ENCODE measurements at places on chromosomes 11 and 22.

DNA sequence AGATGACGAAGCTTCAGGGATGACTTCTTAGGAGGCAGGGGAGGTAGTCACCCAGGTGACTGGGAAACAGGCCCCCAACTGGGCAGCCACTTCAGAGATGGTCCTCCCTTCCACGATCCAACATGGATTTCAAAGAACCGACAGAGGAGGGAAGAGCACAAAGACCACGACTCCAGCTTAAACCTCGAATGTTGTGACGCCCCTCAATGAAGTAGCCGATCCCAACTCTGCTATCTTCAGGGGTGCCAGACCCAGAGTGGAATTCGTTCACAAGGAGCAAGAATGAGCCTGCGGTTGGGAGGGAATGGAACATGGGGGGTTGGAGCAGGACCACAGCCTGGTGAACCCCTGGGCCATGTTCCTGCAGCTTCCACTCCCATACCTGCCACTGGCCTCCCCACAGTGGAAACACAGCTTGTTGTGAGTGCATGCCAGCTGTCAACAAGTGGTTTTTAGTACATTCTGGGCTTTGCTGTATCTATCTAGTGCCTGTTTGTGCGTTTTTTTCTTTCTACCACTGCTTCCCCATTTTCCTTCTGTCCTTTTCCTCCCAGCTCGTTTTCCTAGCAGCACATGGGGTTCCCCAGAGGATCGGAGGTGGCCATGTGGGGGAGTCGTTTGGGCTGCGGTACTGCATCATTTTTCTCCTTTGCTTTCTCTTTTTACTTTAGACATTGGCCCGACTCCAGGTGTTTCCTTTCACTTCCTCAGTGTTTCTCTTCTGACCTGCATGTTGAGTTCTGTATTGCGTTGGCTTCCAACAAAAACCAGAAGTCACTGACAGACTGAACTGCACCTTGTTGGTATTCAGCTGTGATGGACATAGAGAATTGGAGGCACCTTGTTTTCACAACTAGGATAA, 65.8 kb downstream of the MORC2 start:
- no peak for DNase-seq

- DNase-seq: no peak
These were observed 205.6 kb downstream of the DDX10 start for GRCh38 chr11:108870373-108871020.

DNA sequence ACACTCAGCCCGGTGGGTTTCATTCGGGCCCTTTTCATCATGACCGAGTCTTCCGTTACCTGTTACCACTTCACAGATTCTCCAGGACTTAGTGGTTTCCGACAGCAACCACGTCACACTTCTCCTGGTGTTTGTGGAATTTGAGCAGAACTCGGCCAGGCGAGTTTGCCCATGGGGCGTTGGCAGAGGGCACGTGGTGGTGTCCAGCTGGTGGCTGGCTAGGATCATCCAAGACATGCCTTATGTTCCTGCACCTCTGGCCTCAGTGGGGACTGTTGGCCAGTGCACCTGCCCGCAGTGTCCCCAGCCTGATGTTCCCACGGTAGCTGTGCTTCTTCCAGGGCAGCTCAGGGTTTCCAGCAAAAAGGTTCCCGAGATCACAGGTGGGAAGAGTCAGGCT, 87.3 kb downstream of the ARHGAP8 start:
- DNase-seq: no peak

- DNase-seq: no peak
These were observed 4.0 kb downstream of the CARNS1 start for GRCh38 chr11:67419325-67420049.

DNA sequence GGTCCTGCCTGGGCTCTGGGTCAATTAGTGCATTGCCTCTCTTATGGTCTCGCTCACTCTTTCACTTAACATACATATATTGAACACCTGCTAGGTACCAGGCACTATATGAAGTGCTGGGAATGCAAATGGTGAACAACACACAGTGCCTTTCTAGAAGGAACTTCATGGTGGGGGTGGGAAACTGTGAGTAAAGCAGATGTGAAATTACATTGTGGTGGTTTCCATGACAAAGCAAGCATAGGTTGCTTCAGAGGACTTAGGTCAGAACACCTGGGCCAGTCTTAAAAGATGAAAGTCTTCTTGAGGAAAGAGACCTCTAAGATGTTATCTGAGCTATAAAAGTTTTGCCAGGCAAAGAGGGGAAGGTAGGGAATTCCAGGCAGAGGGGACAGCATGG, 231.3 kb downstream of the BUD13 start:
- no peak for DNase-seq

DNA sequence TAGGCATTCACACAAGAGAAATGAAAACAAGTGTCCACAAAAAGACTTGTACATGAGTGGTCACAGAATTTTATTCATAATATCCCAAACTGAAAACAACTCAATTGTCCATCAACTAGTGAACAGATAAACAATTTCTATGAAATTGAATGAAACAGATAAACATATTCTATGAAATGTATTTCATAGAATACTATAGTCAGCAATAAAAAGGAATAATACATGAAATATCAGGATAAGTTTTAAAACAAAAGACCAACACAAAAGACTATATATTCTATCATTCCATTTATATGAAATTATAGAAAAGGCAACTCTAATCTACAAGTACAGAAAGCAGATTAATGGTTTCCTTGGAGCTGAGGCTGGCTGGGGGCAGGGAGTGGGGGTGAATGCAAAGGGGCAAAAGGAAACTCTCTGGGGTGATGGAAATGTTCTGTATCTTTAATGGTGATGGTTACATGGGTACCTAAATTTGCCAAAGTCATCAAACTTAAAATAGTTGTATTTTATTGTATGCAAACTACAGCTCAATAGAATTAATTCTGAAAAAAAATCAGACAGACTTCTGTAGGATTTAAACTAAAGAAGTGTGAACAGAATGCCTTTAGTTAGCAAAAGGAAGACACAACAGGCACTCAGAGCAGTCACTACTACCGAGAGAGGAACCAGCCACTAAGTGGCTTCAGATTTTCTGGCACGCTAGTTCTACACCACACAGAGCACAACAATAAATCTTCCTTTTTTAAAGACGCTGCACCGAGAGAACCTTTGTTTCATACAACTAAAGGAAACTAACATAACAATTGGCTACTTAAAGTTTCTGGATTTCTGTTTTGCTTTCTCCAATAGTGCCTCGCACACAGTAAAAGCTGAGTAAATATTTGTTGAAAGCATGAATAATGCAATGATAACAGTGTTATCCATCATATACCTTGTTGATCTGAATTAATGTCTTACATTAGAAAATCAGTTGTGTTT, 15.4 kb downstream of the CCDC34 start:
- DNase-seq: no peak

- DNase-seq: no peak
These were observed 6.0 kb upstream of the MS4A4A start for GRCh38 chr11:60274416-60274815.

DNA sequence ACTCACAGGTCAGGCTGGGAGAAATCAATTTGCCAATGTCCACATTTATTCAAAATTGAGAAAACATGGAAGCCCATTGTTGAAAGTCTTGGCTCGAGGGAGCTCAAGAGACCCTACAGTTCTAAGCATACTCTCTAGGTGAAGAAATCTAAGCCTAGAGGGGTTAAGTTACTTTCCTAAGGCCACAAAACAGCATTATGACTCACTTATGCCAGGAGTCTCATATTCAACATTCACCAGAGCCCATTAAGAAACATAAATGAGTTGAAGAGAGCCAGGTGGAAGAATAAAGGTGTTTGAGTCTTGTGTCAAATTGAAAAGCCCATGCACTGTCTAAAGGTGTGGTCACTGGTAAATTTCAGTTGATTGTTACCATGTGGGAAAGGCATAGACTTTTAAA, 108.1 kb downstream of the INSC start:
- no peak for DNase-seq

DNA sequence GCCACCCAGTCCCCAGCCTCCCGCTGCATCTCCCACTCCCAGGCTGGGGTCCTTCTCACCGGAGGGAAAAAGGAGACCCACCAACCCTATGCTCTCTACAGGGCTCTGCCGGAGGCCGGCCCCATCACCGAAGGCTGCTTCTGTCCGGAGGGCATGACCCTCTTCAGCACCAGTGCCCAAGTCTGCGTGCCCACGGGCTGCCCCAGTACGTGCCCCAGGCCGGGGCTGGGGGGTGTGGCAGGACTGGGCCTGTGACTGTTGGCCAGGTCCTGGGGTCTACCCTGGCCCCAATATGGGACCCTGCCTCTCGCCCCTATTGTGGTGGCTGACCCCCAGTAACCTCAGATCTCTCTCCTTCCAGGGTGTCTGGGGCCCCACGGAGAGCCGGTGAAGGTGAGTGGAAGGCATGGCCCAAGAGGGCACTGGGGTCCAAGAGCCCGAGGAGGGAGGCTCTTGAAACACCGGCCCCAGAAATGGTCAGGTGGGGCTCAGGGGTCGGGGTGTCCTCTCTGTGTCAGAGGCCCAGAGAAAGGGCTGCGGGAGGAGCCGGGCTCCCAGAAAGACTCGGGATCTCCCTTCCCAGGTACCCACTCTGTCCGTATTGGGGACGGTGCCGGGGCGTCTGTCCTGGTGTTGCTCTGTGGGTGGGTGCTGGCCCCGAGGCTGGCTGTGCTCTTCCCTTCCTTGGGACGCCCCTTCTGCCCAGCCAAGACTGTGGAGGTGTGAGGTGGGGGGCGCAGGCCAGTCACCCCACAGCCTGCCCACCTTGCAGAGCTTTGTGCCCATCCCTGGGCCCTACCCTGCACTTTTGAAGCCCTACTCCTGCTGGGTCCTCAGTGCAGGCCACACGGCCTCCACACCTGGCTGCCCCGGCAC, 26.1 kb upstream of the MUC5B start:
- DNase-seq: no peak

DNA sequence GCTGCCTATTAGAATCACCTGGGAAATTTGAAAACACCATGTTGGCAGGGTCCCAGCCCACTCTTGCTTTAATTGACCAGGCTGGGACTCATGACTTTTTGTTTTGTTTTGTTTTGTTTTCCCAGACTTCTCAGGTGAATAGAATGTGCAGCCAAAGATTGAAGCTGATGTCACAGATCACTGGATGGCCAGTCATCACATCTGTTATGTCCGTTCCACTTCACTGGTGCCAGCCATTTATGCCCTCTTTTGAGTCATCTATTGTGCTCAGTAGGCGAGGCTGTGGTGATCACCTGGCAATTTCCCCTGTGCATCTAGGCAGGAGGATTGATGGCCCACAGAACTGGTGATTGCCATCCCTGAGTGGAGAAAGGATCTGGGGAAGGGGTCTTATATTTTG, 297.3 kb downstream of the INSC start:
- DNase-seq: no peak

GRCh38 chr11:95512177-95512576, 277.4 kb downstream of the FAM76B start:
- no peak for DNase-seq

GRCh38 chr11:34502949-34503348, 10.6 kb downstream of the ELF5 start:
- DNase-seq: no peak

DNA sequence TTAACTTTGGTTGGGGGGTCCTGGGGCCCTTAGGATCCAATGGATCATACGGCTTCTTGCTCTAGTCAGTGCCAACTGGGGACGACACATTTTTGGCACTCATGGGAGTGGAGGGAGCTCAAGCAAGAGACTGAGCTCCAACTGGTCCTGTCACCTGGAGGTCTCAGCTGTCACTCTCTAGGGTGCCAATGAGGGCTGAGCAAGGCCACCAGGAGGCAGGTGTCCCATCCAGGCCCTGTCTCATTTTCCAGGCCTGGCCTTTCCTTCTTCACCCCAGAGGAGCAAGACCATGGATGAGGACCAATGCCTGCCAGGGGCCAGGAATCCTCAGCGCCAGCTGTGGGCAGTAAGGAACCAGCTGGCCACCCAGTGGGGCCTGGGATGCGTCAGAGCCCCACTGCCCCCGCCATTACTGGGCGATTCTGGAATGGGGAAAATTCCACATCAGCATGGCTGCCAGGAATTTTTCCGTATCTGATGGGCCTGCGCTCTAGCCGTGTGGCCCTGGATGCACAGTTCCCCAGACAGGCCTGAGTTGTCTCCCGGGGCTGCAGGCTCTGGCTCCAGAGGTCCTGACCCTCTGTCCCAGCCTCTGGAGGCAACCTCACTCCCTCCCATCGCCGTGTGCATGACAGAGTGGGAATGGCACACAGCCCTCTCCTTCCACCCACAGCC, 669 bp upstream of the GAL3ST1 start:
- peak; percentile 50 for DNase-seq

GRCh38 chr11:111231836-111232235, 13.7 kb upstream of the POU2AF2 start:
- DNase-seq: no peak

- DNase-seq: no peak
These were observed 44.8 kb upstream of the OR9Q1 start for GRCh38 chr11:57978686-57979531.

DNA sequence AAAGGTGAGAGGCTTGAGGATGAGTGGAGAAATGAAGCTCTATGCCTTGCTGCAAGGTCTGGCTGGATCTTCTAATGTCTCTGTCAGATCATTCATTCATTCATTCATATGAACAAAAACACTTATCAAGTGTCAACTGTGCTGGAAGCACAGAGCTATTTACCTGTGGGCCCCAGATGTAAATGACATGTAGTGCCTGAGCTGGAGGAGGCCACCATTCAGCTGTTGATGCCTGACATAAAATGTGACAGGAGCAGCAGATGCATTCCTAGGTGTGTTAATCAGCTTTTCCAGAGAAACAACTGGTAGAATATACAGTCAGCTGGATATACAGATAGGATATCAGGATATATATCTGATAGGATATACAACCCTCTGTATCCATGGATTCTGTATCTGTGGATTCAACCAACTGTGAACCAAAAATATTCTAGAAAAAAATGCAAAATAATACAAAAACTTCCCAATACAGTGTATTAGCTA, 44.5 kb downstream of the TSPAN18 start:
- no peak for DNase-seq

DNA sequence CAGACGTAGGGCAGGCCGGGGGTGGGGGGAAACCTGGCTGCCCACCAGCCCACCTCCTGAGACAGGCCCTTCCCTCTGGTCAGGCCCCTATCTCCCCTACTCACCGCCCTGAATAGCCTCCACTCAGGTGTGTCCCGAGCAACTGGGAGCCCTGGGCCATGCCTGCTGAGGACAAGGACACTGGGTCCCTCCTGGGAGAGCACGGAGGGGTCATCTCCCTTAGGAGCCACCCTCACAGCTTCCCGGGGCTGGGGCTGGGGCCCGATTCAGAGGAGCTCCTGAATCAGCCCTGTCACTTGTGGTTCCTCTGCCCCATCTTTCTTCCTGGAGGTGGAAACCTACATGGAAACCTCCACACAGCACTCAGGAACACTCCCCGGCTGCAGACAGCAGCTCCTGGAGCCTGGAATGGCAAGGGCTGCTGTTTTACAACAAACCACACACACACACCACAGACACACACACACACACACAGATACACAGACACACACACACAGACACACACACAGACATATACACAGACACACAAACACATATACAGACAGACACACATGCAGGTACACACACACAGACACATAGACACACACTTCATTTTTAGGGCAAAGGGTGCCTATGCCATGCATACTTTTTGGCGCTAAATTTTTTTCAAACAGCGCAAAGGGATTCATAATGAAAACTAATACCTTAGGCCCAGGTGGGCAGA, 9.6 kb upstream of the EMID1 start:
- no peak for DNase-seq

Data from right kidney (tissue), 9 donors.